ENCODE measurements at places on chromosomes 3 and 15. TPM values are rescaled to one million over a fixed set of nuclear protein-coding genes. Genes with fewer than 3 reads are reported as not detected.

The TMF1 gene
- 38.9 TPM for total RNA-seq

The FEZF2 gene
- total RNA-seq = not detected

The SPATA12 gene
- total RNA-seq = not detected

The RBP2 gene
- not detected for total RNA-seq

The TLR9 gene
- total RNA-seq = 0.32 TPM

The ZNF80 gene
- 0.74 TPM for total RNA-seq

The ARHGEF26 gene
- 0.18 TPM for total RNA-seq

The MAP1A gene
- total RNA-seq = 1.9 TPM

The PLA2G4F gene
- total RNA-seq = not detected

The UBE3A gene
- 108 TPM for total RNA-seq

The PRKAR2A gene
- total RNA-seq = 32.4 TPM

The CLSTN2 gene
- total RNA-seq = not detected

The RASSF1 gene
- total RNA-seq = 74.2 TPM

The FSD2 gene
- total RNA-seq = not detected

The SCN11A gene
- total RNA-seq = 0.02 TPM

The LRRC15 gene
- not detected for total RNA-seq

The ANKRD34C gene
- not detected for total RNA-seq

The GREM1 gene
- 0.23 TPM for total RNA-seq

The SLC28A2 gene
- not detected for total RNA-seq

The TMIE gene
- total RNA-seq = not detected

The IGF2BP2 gene
- 0.05 TPM for total RNA-seq

The HRH1 gene
- total RNA-seq = 1.3 TPM

The NKTR gene
- 86.2 TPM for total RNA-seq

The C3orf85 gene
- not detected for total RNA-seq

The GHSR gene
- not detected for total RNA-seq

The GOLGA6L9 gene
- 1.7 TPM for total RNA-seq

The C3orf20 gene
- total RNA-seq = 0.07 TPM

The PIERCE2 gene
- total RNA-seq = not detected

The SKOR1 gene
- total RNA-seq = 0.09 TPM

The GPR62 gene
- not detected for total RNA-seq

The C15orf62 gene
- total RNA-seq = 0.76 TPM

The JAGN1 gene
- 31.7 TPM for total RNA-seq

The THSD4 gene
- 0.07 TPM for total RNA-seq

All from activated T-helper 2 cell treated with anti-CD3 and anti-CD28 coated beads, Interferon-gamma antibody, Interleukin-2, Interleukin-4, amounts not matched to agents 10 μg/mL and 5 μg/mL and 100 μg/mL, durations not matched to agents 14 hours and 24 hours and 36 hours (primary cell).